ENCODE measurements at places on chromosomes 1 and 21. TPM values are rescaled to one million over a fixed set of nuclear protein-coding genes. Genes with fewer than 3 reads are reported as not detected.

DNA sequence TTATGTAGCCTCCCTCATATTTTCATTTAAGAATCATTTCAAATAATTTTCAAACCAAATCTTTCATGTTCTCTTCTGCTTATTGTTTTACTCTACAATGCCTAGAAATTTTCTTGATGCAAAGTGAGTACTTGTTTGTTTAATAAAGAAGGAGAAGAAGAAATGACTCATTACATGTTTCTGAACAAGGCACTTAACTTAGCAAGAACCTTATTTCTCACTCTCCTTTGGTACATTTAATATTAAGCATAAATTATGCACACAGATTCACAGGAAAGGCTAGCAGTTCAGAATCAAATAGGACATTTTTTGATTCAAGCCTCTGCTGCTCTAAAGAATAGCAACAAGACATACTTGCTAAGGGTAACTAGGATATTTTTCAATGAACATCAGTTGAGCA is 9.1 kb downstream of the SCYL3 start:
- no peak for DNase-seq

HTR1D gene
- not detected for total RNA-seq

EXO5 gene
- total RNA-seq, result 16.3 TPM

CASQ2 gene
- 3.8 TPM for total RNA-seq

HRNR gene
- not detected for total RNA-seq

DNA sequence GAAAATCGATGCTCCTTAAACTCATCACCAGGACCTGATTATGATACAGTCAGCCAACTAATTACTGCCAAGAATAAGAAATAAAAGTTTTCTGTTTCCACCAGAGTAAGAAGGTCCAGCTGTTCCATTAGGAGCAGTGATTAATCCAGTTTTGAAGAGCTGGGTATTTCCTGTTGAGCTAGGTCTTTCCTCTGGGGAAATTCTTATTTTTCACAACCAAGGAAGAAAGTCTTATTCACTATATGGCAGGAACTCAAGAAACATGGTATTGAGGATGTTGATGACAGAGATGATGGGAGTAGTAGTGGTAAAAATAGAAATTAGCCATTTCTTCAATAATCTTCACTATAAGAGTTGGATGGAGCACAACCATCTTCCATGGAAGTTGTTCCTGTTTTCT is 374.6 kb upstream of the RUNX1 start:
- no peak overlapping the region for H3K4me3 ChIP-seq
- no peaks in the 10 kb centered on the region for H3K4me1 ChIP-seq
- no peaks in the 10 kb centered on the region for H3K27me3 ChIP-seq
- no peaks in the 10 kb centered on the region for H3K36me3 ChIP-seq
- no peak overlapping the region for H3K27ac ChIP-seq

PPFIA4 gene
- 22.2 TPM for total RNA-seq

DNA sequence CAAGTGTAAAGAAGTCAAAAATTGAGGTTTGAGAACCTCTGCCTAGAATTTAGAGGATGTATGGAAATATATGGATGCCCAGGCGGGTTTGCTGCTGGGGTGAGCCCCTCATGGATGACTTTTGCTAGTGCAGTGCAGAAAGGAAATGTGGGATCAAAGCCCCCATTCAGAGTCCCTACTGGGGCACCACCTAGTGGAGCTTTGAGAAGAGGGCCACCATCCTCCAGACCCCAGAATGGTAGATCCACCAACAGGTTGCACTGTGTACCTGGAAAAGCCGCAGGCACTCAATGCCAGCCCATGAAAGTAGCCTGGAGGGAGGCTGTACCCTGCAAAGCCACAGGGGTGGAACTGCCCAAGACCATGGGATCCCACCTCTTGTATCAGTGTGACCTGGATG is 330.7 kb upstream of the DPYD start:
- no peaks in the 10 kb centered on the region for H3K36me3 ChIP-seq
- no peaks in the 10 kb centered on the region for H3K27me3 ChIP-seq
- no peak overlapping the region for H3K4me3 ChIP-seq
- no peak overlapping the region for H3K27ac ChIP-seq
- H3K4me1 ChIP-seq, result no peaks in the 10 kb centered on the region

DNA sequence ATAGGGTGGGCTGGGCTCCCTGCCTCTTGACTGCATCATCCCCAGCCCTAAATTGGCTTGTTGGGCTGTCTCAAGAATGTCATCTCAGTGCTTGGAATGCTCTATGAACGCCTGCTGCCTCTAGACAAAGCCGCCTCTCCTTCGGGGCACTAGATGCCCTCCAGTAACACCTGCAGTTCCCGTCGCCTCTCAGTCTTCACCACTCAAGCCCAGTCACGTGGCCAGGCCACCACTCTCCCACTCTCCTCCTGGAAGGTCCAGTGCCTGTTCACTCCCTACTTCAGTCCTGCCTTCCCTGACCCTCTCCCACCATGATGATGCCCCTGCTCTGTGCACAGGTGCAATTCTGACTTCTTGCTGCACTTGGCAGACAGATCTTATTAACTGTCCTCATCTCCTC is 7.0 kb downstream of the TAS1R2 start:
- no peak for DNase-seq
- no peaks in the 10 kb centered on the region for H3K4me1 ChIP-seq
- no peaks in the 10 kb centered on the region for H3K27me3 ChIP-seq
- H3K4me3 ChIP-seq, result no peak overlapping the region
- no peak overlapping the region for H3K27ac ChIP-seq
- H3K36me3 ChIP-seq, result no peaks in the 10 kb centered on the region

FCAMR gene
- not detected for total RNA-seq

ASCL5 gene
- not detected for total RNA-seq

DNA sequence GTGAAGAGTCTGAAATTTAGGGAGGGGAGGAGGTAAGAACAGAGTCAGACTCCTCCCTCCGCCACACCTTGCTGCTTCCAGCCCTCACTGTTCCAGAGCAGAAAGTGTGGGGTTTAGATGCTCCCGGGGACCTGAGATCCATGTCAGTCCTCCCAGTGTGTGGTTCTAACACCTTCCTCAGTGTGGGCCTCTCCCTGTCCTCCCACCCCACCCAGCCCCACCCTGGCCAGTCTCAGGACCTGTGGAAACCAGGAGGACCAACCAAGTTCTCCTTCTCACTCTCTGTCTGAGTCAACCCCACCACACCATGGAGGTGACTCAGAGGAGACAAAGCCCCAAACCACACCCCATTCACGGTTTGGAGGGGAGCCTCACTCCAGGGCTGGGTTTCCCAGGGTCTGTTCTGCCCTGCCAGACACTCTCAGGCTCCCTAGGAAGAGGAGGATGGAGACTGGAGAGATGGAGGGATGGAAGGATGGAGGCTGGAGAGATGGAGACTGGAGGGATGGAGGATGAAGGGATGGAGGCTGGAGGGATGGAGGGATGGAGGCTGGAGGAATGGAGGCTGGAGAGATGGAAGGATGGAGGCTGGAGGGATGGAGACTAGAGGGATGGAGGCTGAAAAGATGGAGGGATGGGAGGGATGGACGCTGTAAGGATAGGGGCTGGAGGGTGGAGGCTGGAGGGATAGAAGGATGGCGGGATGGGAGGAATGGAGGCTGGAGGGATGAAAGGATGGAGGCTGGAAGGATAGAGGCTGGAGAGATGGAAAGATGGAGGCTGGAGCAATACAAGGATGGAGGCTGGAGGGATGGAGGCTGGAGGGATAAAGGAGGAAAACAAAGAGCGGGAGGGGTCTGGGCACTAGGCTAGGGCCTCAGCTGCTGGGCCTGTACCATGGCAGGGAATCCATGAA is 100.9 kb upstream of the RUNX3 start:
- no peaks in the 10 kb centered on the region for H3K4me1 ChIP-seq
- H3K4me3 ChIP-seq, result no peak overlapping the region
- no peaks in the 10 kb centered on the region for H3K36me3 ChIP-seq

All from ascending aorta (tissue), 2 donors.